SJSA1 (cell line): ENCODE measurements at places on chromosomes 7 and 10.

DNA sequence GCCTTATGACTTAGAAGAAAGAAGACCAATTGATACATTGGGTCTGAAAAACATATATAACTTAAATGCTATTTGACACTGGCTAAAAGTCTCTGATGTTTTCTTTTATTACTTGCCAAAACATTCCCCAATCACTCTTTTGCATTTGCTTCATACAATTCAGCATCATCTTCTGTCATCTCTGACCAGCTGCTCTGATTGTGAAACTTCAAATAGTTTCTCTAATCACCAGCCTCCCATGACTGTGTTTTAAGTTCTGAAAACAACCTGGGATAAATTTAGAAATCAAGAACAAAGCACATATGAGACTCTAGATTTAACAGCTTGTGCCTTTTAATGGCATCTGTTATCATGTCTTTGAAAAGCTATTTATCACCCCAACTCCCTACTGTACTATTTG is 208.4 kb upstream of the KCND2 start:
- DNase-seq = no peak

DNA sequence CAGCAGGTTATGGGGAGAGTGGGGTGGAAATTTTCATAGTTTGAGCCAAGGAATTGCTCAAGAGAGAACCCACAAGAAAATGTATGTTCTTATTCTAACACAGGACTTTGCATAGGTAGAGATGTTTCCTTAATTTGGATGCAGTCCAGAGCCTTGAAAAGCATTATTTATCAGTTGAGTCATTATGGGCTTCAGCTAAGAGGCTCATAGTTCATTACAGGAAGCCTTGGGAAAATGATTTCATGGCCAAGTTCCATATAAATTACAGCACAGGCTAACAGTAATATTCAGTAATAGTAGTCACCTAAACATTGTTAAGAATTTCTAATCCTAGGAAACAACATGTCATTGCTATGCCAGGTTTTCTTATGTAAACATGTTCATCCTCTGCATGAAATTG is 131.1 kb upstream of the PTPRZ1 start:
- no peak for DNase-seq

DNA sequence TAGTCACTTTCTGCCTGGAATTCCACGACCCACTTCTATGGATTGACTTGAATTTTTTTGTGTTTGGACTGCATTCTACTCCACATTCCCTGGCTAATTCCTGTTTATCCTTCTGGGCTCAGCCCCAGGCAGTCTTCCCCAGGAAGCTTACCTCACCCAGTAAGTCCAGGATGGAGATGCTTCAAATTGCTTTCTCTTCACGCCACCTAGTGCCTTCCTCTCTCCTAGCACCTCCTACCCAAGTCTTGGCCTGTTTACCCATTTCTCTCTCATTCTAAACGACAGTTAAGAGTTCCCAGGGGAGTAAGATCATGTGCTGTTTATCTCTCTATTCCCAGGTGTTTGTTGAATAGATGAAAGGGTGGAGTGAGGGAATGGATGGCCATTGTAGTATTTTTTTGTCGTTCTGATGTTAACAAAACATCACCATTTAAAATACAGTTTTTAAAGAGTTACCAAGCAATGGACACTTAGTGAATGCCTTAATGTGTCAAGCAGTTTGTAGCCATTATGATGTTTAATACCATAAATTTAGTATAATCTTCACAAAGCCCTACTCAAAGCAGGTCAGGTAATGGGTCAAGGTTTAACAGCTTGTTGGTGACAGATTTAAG is 45.5 kb upstream of the TARP start:
- peak; percentile 81 for DNase-seq

- DNase-seq = no peak
Observed at GRCh38 chr7:158164101-158165095, 423.2 kb downstream of the PTPRN2 start.

- no peak for DNase-seq
Observed at GRCh38 chr10:4111643-4112042, 326.6 kb upstream of the KLF6 start.
